ENCODE measurements at places on chromosomes 6 and 20.

DNA sequence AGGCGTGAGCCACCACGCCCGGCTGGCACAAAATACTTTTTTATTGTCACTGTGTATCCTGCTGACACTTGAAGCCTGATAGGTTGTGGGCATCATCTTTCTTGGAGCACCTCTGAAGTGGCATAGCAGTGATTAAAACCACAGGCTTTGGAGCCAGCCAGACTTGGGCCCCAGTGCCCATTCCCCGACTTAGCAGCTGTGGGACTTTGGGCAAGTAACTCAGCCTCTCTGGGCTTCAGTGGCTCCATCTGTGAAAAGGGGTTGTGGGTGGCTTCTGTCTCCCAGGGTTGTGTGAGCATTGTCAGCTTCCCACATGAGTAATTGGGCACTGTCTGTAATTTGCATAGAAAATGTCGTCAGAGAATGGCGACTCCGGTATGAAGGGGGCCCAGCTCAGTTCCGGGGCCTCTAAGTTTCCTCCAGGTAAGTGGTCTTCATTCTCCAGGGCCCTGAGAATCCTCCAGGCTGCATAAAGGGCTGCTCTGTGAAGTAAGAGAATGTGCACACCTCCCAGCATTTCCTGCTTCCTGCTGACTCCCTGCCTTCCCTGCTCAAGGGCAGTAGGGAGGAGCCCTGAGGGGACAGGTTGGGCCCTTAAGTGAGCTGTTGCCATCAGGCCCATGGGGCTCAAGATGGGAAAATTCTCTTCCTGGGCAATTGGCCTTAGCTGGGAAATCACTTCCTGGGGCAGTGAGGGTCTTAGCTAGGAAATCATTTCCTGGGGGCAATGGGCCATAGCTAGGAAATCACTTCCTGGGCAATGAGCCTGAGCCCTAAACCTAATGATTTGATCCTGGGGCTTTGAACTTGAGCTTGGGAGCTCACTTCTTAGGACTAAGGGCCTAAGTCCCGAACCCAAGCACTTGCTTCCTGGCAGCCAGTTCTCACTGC lies 27.2 kb downstream of the ARHGAP40 start:
- no peak for DNase-seq

GRCh38 chr20:35465976-35466375 lies 10.6 kb downstream of the CEP250 start:
- no peak for DNase-seq

- no peak for DNase-seq
Measured at GRCh38 chr6:149094156-149094555, 223.4 kb upstream of the TAB2 start.

GRCh38 chr6:131823276-131823902 lies 15.6 kb downstream of the ENPP1 start:
- no peak for DNase-seq

GRCh38 chr6:23642849-23643248 lies 483.2 kb upstream of the NRSN1 start:
- DNase-seq, result no peak

DNA sequence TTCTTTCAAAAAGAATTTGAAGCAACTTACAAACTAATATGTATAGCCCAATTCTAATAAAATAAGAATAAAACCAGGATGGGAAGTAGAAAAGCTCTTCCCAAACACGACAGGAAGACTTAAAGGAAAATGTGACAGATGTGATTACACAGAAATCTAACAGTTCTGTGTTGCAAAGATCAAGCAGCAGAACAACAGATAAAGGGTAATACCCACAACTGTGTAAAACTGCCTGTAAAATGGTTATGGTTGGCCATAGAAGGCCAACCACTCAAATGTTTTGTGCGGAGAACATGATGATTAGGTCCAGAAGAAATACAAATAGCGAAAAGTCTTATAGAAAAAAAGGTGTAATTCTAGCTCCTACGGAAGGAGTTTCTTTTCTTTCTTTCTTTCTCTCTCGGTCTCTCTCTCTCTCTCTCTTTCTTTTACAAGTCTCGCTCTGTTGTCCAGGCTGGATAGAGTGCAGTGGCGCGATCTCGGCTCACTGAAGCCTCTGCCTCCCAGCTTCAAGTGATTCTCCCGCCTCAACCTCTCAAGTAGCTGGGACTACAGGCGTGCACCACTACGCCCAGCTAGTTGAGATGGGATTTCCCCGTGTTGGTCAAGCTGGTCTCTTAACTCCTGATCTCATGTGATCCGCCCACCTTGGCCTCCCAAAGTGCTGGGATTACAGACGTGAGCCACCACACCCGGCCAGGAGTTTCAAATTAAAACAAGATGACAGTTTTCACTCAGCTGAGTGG lies 128.5 kb downstream of the QRSL1 start:
- no peak for DNase-seq

GRCh38 chr6:87741001-87741650 lies 39.1 kb upstream of the AKIRIN2 start:
- DNase-seq, result no peak

DNA sequence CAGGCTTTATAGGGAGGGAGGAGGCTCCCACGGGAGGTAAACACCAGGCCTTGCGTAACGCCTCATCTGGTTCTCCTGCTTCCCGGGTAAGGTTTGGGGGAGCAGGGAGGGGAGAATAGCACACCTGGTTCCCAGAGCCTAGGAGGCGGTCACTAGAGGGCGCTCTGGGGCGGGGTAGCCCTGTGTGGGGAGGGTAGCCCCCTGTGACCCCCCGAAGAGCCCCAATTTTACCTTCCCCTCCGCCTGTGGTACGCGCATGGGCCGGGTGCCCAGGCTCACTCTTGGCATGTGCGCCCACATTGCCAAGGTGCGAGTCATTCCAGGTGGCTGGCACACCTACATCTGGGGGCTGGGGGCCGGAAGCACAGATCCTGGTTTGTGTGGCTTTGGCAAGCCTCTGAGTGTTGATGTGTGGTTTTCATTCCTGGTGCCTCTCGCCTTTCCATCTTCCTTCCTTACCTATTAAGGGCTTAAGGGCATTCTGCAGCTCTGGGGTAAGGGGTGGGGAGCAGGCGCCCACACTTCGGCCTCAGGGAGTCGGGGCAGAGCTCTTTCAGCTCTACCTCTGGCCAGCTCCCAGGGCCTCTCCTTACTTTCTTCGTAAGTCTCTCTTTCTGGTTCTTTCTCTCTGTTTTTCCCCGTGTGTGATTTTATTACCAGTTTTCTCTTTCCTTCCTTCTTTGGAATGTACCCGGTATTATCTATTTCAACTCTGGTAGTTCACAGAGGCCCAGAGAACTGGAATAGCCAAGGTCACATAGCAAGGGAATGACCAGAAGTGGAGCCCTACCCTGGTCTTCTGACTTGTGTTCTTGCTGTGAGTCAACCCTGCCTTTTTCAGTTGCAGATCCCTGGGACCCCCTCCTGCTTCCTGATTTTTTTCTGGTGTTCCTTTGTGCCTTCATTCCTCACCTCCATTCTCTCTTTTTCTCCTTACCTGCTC lies 492 bp upstream of the RNF39 start:
- DNase-seq, result no peak

DNA sequence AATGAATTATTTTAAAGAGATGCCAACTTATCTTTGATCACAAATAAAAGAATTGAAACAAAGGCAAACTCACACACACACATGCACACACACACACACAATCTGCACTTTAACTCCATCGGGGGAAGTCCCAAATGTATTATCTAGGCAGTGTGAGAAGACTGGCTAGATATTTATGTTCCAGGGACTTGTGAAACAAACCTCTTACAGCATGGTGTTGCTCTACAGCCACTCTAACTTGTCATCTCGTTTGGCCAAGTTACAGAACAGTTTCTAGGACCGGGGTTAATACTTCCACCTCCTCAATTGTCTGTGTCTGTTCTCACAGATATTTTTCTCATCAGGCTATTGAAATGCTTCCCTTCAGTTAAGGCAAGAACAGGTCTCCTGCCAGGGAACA lies 855.0 kb downstream of the EPHA7 start:
- no peak for DNase-seq
